Uterus (tissue), 4 donors: ENCODE measurements at places on chromosomes 4 and X. TPM values are rescaled to one million over a fixed set of nuclear protein-coding genes. Genes with fewer than 3 reads are reported as not detected.
A peak's percentile ranks its signal among the peaks of the same experiment; 100 is the strongest.

- no peaks in the 10 kb centered on the region for H3K27me3 ChIP-seq
- no peak overlapping the region for H3K27ac ChIP-seq
- no peaks in the 10 kb centered on the region for H3K36me3 ChIP-seq
- H3K4me1 ChIP-seq: no peaks in the 10 kb centered on the region
Measured at GRCh38 chr4:89273741-89274141, 33.9 kb downstream of the GPRIN3 start.

DNA sequence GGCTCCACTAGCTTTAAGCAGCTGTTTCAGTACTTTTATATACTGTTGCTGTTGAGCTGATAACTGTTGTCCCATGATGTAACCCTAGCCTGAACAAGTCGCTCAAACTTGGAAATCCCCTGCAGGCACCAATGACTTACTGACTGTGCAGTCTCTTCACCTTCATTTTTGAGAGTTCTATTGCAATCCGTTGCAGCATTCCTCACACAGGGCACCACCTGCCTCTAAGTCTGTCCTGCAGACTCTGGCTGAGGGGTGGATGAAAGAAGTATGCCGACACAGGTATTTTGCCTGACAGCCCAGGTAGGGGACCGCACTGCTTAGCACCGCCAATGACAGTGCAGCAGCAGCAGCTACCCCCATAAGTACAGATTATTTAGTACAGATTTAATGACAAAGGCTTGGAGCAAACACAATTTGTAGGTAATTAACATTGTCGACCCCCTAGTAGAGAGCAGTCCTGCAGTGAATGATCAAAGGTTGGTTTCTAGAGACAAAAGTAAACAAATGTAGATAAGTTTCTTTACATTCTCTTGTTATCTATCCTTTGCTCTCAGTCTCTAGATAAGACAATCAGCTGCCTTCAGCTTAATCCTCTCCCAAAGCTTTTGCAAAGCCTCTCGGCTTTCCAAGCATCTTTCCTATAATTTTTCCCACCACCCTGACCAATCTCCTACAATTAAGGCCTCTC lies 205.0 kb downstream of the PABPC4L start:
- H3K27me3 ChIP-seq: no peaks in the 10 kb centered on the region
- no peak for DNase-seq
- no peak overlapping the region for H3K27ac ChIP-seq
- no peaks in the 10 kb centered on the region for H3K4me1 ChIP-seq
- no peaks in the 10 kb centered on the region for H3K36me3 ChIP-seq
- H3K4me3 ChIP-seq: no peak overlapping the region

DNA sequence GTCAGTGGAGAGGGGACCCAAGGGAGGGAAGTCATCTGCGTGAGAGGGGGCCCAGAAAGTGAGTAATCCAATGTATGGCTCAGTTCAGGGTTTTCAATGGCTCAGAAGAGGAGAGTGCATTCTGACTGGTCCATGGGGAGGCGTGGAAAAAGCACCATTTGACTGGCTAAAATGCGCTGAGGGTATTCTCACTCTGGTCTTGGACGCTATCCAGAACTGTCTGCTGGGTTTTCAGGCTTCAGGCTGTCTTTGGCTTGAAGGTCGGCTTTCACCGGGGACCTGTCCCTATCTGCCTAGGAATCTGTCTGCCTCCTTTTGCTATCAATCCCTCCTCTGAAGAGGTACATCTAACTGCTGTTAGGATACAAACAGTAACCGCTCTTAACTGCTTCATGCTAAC lies 26.4 kb downstream of the EPGN start:
- H3K4me1 ChIP-seq: no peaks in the 10 kb centered on the region
- H3K27me3 ChIP-seq: no peaks in the 10 kb centered on the region
- no peak overlapping the region for H3K27ac ChIP-seq
- DNase-seq: no peak
- H3K36me3 ChIP-seq: no peaks in the 10 kb centered on the region

- H3K4me1 ChIP-seq: no peaks in the 10 kb centered on the region
- no peak overlapping the region for H3K27ac ChIP-seq
- DNase-seq: no peak
- H3K4me3 ChIP-seq: no peak overlapping the region
- H3K27me3 ChIP-seq: no peaks in the 10 kb centered on the region
- H3K36me3 ChIP-seq: no peaks in the 10 kb centered on the region
Measured at GRCh38 chrX:100418556-100418955, 8.5 kb upstream of the PCDH19 start.

GRCh38 chr4:138838251-138838650 lies 177.3 kb upstream of the NOCT start:
- H3K27me3 ChIP-seq: no peaks in the 10 kb centered on the region
- H3K27ac ChIP-seq: no peak overlapping the region
- H3K36me3 ChIP-seq: no peaks in the 10 kb centered on the region
- H3K4me1 ChIP-seq: no peaks in the 10 kb centered on the region

DNA sequence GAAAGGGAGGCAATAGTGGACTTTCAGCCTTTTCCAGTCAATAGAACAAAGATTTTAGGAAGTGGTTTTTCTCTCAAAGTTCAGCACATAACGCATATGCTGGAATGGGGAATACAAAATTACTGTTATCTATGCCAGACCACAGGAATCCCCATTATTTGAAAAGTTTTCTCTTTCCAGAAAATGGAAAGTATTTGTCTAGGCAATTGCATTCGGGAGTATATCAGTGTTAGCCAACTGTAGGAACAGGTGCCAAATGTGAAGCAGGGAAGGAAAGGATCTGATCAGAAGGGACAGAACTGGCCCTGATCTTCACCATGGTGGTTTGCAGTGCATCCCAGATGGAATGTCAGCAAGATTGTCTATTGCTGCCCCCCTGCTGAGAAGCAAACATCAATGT lies 213.6 kb downstream of the CPE start:
- DNase-seq: no peak
- H3K4me3 ChIP-seq: no peak overlapping the region
- H3K27me3 ChIP-seq: no peaks in the 10 kb centered on the region
- H3K27ac ChIP-seq: no peak overlapping the region
- H3K36me3 ChIP-seq: no peaks in the 10 kb centered on the region

DNA sequence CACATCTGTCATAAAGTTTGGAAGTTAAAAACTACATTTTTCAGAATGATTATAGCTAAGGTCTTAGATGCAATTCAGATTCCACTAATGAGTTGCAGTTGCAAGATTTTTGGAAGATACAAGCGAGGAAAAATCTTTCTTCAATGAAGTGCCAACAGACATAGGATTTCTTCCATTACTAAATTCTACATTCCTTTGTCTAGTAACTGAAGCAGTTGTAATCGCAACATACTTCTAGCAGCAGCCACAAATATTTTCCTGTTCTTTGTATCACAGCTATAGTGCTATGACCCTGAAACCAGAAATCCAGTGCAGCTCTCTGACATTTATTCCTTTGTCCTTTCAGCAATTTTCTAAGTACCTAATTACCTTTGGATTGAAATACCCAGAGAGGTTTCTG lies 225.2 kb upstream of the SLIT2 start:
- no peak for DNase-seq
- H3K27me3 ChIP-seq: no peaks in the 10 kb centered on the region
- no peaks in the 10 kb centered on the region for H3K4me1 ChIP-seq
- H3K27ac ChIP-seq: no peak overlapping the region
- H3K4me3 ChIP-seq: no peak overlapping the region

- no peaks in the 10 kb centered on the region for H3K27me3 ChIP-seq
- no peak for DNase-seq
- H3K4me1 ChIP-seq: no peaks in the 10 kb centered on the region
- no peaks in the 10 kb centered on the region for H3K36me3 ChIP-seq
- H3K4me3 ChIP-seq: no peak overlapping the region
Measured at GRCh38 chr4:143071351-143071750, 113.4 kb upstream of the USP38 start.

- peak within 1 kb of the TSS; percentile 84 for H3K27ac ChIP-seq
- DNase-seq: peak; percentile 45
- H3K27me3 ChIP-seq: no peaks in the 10 kb centered on the region
Measured at GRCh38 chrX:17860811-17861488, at the start of gene RAI2. RAI2 (minus strand) TSS chrX:17861298; CDS start chrX:17802010, 59,288 bp downstream.

DNA sequence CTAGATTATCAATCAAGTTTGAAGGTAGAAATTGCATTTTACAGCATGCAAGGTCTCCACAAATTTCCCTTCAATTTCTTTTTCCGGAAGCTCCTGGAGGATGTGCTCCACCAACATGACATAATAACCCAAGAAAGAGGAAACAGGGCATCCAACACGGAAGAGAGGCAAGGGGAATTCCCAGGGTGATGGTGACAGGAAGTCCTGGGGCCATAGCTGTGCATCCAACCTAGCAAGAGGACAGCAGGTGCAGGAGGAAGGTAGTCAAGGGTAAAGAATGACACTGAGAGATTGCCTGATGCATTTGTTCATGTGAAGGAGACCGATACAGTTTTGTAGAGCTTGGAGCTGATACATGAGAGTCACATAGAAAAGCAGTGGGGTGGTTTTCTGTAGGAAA lies 115.7 kb upstream of the LSM6 start:
- H3K4me1 ChIP-seq: no peaks in the 10 kb centered on the region

- no peak overlapping the region for H3K27ac ChIP-seq
- H3K27me3 ChIP-seq: no peaks in the 10 kb centered on the region
Measured at GRCh38 chr4:155081222-155081621, 127.2 kb upstream of the NPY2R start.

GRCh38 chr4:79652738-79653137 lies 244.7 kb upstream of the GK2 start:
- DNase-seq: no peak
- no peaks in the 10 kb centered on the region for H3K4me1 ChIP-seq
- no peaks in the 10 kb centered on the region for H3K27me3 ChIP-seq
- H3K4me3 ChIP-seq: no peak overlapping the region
- no peak overlapping the region for H3K27ac ChIP-seq
- no peaks in the 10 kb centered on the region for H3K36me3 ChIP-seq

DNA sequence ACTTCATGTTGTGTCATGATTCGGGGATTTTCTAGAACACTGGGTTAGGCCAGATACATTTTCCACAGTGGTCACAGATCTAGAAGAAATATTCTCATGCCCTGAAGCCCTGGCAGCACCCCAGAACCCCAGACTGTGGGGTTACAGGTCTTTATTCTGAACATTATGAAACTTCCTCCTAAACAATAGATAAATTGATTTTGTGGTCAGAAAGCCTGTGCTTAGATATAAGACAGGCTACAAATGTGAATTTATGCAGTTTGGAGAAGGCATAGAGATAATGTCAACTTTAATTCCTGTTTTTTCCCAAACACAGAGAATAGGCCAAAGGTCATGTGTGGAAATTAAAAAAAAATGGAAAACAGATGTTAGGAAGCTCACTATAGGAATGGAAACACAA lies 492.9 kb downstream of the SPRY1 start:
- no peaks in the 10 kb centered on the region for H3K27me3 ChIP-seq
- H3K4me3 ChIP-seq: no peak overlapping the region
- peak overlapping the region; percentile 36 for H3K27ac ChIP-seq
- DNase-seq: peak; percentile 21
- no peaks in the 10 kb centered on the region for H3K4me1 ChIP-seq

DNA sequence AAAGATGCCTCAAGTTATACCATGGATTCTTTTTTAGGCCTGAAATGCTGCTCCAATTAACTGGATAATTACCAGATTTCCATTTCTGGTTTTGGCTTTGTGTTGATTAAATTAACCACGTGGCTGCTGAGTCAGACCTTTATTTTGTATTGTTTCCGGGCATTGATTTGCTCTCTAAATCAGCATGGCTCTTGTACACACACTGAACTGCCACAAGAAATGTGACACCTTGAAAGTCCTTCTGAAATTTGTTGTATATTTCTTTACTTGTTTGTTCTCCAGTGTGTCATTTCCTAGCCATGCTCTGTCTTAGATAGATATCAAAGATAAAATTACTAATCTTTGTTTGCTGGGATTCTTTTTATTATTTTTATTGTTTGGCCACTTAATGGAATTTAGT lies 11.7 kb downstream of the MTTP start:
- no peaks in the 10 kb centered on the region for H3K4me1 ChIP-seq
- H3K36me3 ChIP-seq: no peaks in the 10 kb centered on the region
- H3K4me3 ChIP-seq: no peak overlapping the region
- DNase-seq: no peak
- H3K27me3 ChIP-seq: no peaks in the 10 kb centered on the region
- H3K27ac ChIP-seq: no peak overlapping the region

CD38 gene
- 0.29 TPM for total RNA-seq

MAGEB18 gene
- total RNA-seq: not detected

L1CAM gene
- total RNA-seq: not detected

DCX gene
- total RNA-seq: not detected

RPA4 gene
- 2.2 TPM for total RNA-seq

PROM1 gene
- total RNA-seq: 24.6 TPM

HTR2C gene
- not detected for total RNA-seq

CSAG2 gene
- total RNA-seq: not detected

CCDC149 gene
- 18.7 TPM for total RNA-seq
